ENCODE measurements at places on chromosomes 16 and 17. TPM values are rescaled to one million over a fixed set of nuclear protein-coding genes. Genes with fewer than 3 reads are reported as not detected.
A peak's percentile ranks its signal among the peaks of the same experiment; 100 is the strongest.

GRCh38 chr16:49354991-49355390 lies 18.6 kb upstream of the C16orf78 start:
- no peak for DNase-seq

DNA sequence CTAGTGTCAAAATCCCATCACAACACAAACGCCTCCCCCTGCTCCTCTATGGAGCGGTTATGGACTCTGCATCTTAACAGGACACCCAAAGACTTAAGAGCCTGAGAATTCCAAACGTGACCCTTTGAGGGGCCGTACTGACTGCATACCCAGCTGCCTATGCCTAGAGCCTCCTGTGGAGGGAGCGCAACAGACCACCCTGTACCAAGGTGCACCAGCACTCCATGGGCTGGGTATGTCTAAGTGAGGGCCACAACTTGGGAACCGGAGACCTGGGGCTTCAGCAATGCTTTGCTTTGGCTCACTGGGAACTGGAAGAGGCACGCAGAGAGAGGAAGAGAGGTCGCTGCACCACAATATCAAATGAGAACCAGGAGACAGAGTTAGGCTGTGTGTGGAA lies 5.4 kb downstream of the ANKS3 start:
- DNase-seq: no peak

DNA sequence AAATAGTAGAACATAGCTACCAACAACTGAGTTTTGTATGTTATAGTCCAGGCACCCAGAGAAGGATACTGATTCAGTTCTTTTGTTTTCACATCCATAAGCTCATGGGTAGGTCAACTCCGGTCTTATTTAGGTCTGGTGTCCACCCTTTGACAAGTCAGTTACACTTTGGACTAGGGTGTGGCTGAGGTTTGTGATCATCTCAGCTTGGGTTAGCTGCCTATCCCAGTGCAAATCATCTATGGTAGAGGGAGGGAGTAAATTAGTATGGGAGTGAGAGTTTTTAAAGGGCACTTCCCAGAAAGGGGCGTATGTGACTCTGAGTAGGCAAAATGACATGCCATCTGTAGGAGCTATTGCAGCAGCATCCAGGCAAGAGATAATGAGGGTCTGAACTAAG lies 66.1 kb downstream of the TANC2 start:
- no peak for DNase-seq

DNA sequence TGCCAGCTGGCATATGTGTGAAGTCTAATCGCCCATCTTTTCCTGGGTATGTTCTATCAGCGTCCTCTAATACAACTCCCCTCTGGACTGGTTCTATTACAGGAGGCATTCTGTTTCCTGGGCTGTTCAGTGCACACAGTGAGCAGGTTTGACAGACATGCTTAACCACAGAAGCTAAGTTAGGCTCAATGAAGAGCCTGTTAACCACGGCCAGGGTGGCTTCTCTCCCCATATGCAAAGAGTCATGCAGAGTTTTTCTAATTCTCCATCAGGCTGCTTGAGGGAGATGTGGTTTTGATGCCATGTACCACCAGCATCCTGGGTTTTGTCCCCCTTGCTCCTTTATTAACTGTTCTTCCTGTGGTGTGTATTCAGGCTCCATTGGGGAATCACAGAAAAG lies 57.2 kb upstream of the ALOX12 start:
- no peak for DNase-seq

GRCh38 chr16:23557779-23558702 lies 514 bp downstream of the UBFD1 start:
- DNase-seq: peak; percentile 25

DNA sequence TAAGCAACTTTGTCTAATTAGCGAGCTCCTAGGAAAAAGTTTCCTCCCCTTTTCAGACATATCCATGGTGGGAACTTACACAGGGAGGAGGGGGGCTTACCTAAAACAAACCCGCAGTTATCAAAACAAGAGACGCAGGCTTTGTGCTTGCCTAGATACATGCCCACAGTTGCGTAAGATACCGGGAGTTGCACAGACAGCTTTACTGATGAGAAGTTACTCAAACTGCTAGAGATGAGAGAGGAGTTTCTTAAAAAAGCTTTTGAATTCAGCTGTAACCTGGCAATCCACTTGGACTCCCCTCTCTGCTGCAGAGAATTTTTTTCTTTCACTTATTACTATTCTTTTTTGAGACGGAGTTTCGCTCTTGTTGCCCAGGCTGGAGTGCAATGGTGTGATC lies 6.8 kb upstream of the ZP2 start:
- DNase-seq: peak; percentile 12

The GGNBP2 gene
- 94.3 TPM for total RNA-seq

- peak; percentile 58 for DNase-seq
These were observed 2.4 kb downstream of the AOC2 start for GRCh38 chr17:42846594-42847280.

DNA sequence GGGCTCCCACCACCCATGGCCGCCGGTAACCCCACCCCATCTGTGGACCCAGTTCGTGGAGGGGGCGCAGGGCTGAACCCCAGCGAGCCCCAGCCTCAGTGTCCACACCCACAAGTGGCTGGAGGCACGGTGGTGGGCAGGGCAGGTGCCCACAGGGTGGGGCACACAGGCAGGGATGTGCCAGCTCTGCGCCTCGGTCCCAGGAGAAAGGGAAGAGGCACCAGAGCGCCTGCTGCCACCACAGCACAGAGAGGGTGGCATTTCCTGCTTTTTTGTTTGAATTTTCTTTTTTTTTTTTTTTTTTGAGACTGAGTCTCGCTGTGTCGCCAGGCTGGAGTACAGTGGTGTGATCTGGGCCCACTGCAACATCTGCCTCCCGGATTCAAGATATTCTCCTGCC lies 19.0 kb downstream of the ZFPM1 start:
- DNase-seq: no peak

The TNFAIP1 gene
- 29.0 TPM for total RNA-seq

- peak; percentile 95 for DNase-seq
These were observed 37.5 kb downstream of the ERCC4 start for GRCh38 chr16:13957197-13958078.

- DNase-seq: no peak
These were observed 260.6 kb downstream of the C16orf95 start for GRCh38 chr16:87056551-87056950.

Data from bronchial epithelial cell (primary cell).